ENCODE measurements at places on chromosomes 7 and 10. TPM values are rescaled to one million over a fixed set of nuclear protein-coding genes. Genes with fewer than 3 reads are reported as not detected.
A peak's percentile ranks its signal among the peaks of the same experiment; 100 is the strongest.

Gene BBIP1
- 21.7 TPM for total RNA-seq

Gene SLC26A3
- not detected for total RNA-seq

Gene EEF1AKMT2
- total RNA-seq = 22.8 TPM

Gene TBRG4
- 56.7 TPM for total RNA-seq

- peak; percentile 94 for DNase-seq
Observed at GRCh38 chr10:46523962-46524471, 32.4 kb downstream of the GPRIN2 start.

GRCh38 chr7:27198871-27199801 is 755 bp downstream of the HOXA13 start:
- DNase-seq = no peak

- DNase-seq = no peak
Observed at GRCh38 chr7:4450483-4450882, 231.6 kb upstream of the FOXK1 start.

- no peak for DNase-seq
Observed at GRCh38 chr10:132658546-132659205, 121.1 kb downstream of the INPP5A start.

- no peak for DNase-seq
Observed at GRCh38 chr10:70343712-70344111, 38.7 kb downstream of the LRRC20 start.

GRCh38 chr10:101379663-101380352 is 25.8 kb downstream of the BTRC start:
- DNase-seq = no peak
